ENCODE measurements at places on chromosomes 11 and 22.

DNA sequence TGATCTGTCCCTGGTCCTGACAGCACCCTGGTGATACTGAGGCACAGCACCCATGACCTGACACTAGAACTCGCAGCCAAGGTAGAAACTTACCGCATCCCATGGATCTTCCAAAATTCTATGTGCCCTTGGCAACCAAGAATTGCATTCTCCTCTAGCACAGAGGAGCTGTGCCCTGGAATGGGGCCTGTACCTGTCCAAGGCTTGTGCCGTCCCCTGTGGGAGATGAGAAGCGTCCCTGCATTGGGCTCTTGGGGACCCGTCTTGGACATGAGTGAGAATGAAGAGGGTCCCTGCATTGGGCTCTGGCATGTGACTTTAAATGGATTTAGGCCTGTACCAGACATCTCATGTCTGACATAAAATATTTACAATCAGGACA is 67.1 kb downstream of the GGTLC2 start:
- DNase-seq = no peak

- DNase-seq = no peak
Observed at GRCh38 chr22:47750086-47750485, 987.6 kb downstream of the TBC1D22A start.

GRCh38 chr11:11946878-11947277 is 61.5 kb downstream of the DKK3 start:
- DNase-seq = no peak

GRCh38 chr11:73398132-73398526 is 21.9 kb downstream of the RELT start:
- no peak for DNase-seq

DNA sequence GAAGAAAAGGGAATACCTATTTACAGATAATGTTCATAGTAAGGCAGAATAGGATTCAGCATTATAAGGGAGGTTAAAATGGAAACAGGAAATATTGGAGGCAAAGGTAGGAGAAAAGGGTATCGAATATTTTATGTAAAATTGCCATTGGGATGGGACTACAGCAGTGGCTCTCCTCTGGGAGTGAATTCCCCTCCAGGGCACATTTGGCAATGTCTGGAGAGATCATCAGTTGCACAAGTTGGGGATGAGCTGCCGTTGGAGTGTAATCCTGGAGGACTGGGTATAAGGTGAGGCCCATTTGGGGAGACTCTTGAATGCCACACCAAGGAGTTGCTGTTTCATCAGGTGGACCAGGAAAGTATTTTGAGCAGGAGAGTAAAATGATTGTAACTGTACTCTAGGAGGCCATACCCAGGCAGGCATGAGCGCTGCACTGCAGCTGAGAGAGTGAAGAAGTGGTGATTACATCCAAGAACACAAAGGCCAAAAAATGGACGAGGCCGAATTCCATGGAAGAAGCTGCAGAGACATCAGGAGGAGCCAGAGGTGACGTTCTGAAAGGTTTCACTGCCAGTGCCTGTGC is 8.7 kb upstream of the ACRV1 start:
- no peak for DNase-seq

DNA sequence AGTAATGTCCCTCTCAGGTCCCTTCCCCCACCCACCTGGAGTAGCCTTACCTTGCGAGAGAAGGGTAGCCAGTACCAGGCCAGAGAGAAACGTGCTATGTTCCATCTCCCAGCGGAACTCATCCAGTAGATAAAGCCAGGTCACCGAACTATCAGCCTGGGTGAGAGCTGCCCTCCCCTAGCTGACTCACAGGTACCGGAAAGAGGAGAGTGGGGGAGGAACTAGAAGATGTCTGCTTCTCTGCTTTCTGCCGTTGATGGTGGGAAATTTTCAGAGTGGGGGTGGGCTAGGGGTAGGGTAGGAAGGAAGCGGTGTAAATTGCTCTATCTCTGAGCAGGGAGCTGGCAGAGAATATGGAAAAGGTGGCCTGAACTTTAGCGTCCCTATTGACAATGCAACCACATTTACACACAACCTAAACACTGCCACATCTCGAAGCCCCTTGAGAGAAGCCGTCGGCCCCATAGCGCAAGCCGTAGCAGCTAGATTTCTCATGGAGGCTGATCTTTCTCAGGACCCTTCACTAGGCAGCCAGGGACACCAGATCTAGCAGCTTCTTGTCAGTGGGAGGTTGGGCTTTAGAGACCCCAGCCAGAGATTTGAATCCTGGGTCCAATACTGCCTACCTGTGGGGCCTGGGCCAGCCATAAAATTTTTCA is at the start of gene CD3D:
CD3D (minus strand) TSS at position 203 of the 659 bp plus-strand sequence; CDS start at position 105, 98 bp downstream.
- DNase-seq = no peak

DNA sequence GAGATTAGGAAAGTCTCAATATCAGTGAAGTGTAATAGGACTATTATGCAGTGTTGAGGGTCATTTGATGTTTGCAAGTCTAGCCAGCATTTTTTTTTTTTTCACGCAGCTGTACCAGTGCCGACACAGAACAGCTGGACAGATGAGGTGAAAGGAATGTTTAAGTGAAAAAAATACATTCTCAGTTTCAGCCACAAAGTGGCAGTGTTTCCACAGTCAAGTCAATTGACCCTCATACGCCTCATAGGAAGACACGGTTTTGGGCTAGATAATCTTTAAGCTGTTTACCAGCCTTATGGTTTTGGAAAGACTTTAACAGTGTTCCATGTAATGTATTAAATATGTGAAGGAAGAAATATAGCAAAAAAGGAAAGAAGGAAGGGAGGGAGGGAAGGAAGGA is 349.9 kb upstream of the ANO3 start:
- peak; percentile 43 for DNase-seq

GRCh38 chr11:17985517-17985916 is 27.3 kb downstream of the SERGEF start:
- peak; percentile 29 for DNase-seq
